ENCODE measurements at places on chromosomes 2 and 18.
A peak's percentile ranks its signal among the peaks of the same experiment; 100 is the strongest.

GRCh38 chr2:36485521-36485920 is 112.4 kb downstream of the FEZ2 start:
- H3K27ac ChIP-seq, result no peak overlapping the region
- DNase-seq, result no peak
- H3K4me3 ChIP-seq, result no peak overlapping the region

- H3K36me3 ChIP-seq, result no peaks in the 10 kb centered on the region
- H3K27ac ChIP-seq, result no peak overlapping the region
- peaks cover 8% of the 10 kb centered on the region for H3K4me1 ChIP-seq
Measured at GRCh38 chr2:162114271-162114670, 37.8 kb downstream of the GCG start.

DNA sequence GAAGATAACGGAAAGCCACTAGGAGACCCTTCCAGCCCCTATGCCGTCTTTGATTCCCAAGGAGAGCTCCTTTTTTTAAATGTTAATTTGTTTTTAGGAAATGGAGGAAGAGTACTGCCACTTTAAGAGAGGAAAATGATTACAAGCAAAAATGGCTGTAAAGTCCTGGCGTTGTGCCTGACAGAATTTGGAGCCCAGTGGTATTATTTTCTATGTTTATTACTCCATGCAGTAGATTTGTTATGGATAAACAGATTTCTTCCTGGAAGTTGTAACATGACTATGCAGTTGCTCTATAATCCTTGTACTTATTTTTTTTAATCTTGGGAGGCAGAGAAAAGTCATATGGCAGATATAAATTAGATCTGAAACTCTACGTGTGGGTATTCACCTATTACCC is 141.3 kb downstream of the GBX2 start:
- H3K4me1 ChIP-seq, result no peaks in the 10 kb centered on the region
- no peak for DNase-seq
- H3K36me3 ChIP-seq, result peaks cover 2% of the 10 kb centered on the region
- no peak overlapping the region for H3K4me3 ChIP-seq
- no peak overlapping the region for H3K27ac ChIP-seq
- H3K27me3 ChIP-seq, result peaks cover 8% of the 10 kb centered on the region

GRCh38 chr2:69652206-69652605 is 8.7 kb upstream of the AAK1 start:
- H3K27me3 ChIP-seq, result no peaks in the 10 kb centered on the region
- no peaks in the 10 kb centered on the region for H3K36me3 ChIP-seq
- peaks cover 34% of the 10 kb centered on the region for H3K4me1 ChIP-seq
- peak overlapping the region; percentile 39 for H3K4me3 ChIP-seq

DNA sequence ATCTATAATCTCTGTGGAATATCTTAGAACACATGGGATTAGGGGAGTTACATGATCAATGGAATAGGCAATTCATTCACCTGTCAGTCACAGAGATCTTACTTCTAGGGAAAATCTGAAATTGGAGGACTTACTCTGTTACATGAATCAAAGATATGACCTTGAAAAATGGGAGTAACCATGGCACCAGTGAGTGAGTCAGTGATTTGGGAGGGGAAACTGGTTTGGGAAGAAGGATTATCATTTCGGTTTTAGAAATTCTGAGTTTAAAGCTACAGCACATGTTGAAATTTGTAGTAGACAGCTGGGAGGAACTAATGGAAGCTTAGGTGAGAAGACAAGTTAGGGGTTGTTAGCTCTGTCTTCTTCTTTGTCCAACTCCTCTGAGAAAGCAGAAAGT is 153.7 kb downstream of the CAMKMT start:
- DNase-seq, result no peak
- no peak overlapping the region for H3K4me3 ChIP-seq
- no peak overlapping the region for H3K27ac ChIP-seq
- no peaks in the 10 kb centered on the region for H3K36me3 ChIP-seq
- peaks cover 3% of the 10 kb centered on the region for H3K4me1 ChIP-seq

GRCh38 chr18:13579874-13580273 is 146.5 kb downstream of the FAM210A start:
- peaks cover 44% of the 10 kb centered on the region for H3K4me1 ChIP-seq
- H3K36me3 ChIP-seq, result peaks cover 5% of the 10 kb centered on the region
- no peaks in the 10 kb centered on the region for H3K27me3 ChIP-seq
- H3K27ac ChIP-seq, result peak overlapping the region; percentile 78
- DNase-seq, result no peak

- H3K4me3 ChIP-seq, result no peak overlapping the region
- peaks cover 2% of the 10 kb centered on the region for H3K4me1 ChIP-seq
Measured at GRCh38 chr18:58076052-58076451, 32.0 kb downstream of the NEDD4L start.

- H3K4me1 ChIP-seq, result no peaks in the 10 kb centered on the region
- DNase-seq, result no peak
- H3K36me3 ChIP-seq, result no peaks in the 10 kb centered on the region
- H3K27me3 ChIP-seq, result no peaks in the 10 kb centered on the region
- H3K4me3 ChIP-seq, result no peak overlapping the region
- H3K27ac ChIP-seq, result no peak overlapping the region
Measured at GRCh38 chr2:63438181-63438580, 150.1 kb downstream of the WDPCP start.

DNA sequence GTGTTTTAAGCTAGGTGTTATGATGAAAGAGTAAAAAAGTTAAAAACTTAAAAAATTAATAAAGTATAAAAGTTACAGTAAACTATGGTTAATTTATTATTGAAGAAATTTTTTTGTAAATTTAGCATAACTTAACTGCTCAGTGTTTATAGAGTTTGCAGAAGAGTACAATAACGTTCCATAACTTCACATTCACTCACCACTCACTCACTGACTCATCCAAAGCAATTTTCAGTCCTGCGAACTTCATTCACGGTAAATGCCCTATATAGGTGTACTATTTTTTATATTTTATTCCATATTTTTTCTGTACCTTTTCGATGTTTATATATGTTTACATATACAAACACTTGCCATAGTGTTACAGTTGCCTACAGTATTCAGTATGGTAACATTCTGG is 694.8 kb upstream of the SLC39A10 start:
- no peaks in the 10 kb centered on the region for H3K4me1 ChIP-seq
- no peak overlapping the region for H3K27ac ChIP-seq
- no peak for DNase-seq
- no peak overlapping the region for H3K4me3 ChIP-seq
- no peaks in the 10 kb centered on the region for H3K36me3 ChIP-seq

DNA sequence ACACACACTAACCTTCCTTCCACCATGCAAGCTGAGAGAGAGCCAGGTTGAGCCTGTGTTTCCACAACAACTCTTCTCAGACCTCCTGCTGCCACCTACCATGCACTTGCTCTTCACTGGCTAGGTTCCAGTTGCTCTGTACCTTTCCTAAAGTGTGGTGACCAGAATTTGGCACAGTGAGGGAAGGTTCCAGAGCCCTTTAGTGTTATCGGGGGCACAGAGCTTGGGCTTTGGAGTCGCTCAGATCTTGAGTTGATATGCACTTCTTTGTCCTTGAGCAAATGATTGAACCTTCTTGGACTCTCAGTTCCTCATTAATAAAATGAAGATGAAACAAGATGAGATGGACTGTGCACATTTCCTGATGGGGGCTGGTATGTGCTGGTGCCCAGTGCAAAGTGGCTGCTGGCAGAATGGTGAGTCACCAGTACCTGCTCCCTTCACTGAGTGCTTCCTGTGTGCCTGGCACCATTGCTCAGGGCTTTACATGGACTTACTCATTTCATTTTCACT is 47.1 kb downstream of the NEDD4L start:
- H3K27me3 ChIP-seq, result peaks cover 15% of the 10 kb centered on the region
- H3K36me3 ChIP-seq, result peaks cover 4% of the 10 kb centered on the region
- peaks cover 5% of the 10 kb centered on the region for H3K4me1 ChIP-seq
- no peak overlapping the region for H3K27ac ChIP-seq
- no peak for DNase-seq
- no peak overlapping the region for H3K4me3 ChIP-seq

GRCh38 chr2:152627351-152627957 is 89.8 kb downstream of the PRPF40A start:
- no peak overlapping the region for H3K27ac ChIP-seq
- H3K4me1 ChIP-seq, result peaks cover 10% of the 10 kb centered on the region
- no peak overlapping the region for H3K4me3 ChIP-seq

- no peaks in the 10 kb centered on the region for H3K4me1 ChIP-seq
- H3K27me3 ChIP-seq, result no peaks in the 10 kb centered on the region
- no peak overlapping the region for H3K27ac ChIP-seq
- no peaks in the 10 kb centered on the region for H3K36me3 ChIP-seq
- H3K4me3 ChIP-seq, result no peak overlapping the region
- DNase-seq, result no peak
Measured at GRCh38 chr2:188773075-188773474, 201.1 kb upstream of the COL3A1 start.

DNA sequence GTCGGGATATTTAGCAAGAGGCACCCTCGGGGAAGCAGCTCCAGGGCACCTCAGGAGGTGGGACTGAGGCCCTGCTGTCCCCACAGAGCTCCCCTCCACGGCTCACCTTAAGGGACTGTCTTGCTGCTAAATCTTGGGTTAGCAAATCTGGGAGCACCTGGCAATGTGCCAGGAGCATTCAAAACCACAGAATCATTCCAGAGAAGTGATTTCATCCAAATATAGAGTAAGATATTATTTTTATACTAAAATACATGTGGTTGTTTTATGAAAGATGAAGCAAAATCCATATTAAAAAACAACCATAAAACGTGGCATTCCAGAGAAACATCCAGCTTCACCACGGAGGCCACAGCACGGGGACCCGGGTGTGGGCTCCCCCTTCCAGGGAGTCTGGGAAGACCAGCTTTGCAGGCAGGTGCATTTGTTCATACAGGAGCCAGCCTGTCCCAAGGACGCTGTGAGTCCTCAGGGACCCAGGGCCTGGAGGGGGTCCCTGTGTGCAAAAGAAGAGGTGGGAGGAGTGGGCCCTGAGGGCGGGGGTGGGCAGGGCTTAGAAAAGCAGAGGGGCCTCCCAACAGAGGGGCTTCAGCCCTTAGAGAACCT is 16.3 kb downstream of the HS1BP3 start:
- no peak for DNase-seq
- no peak overlapping the region for H3K27ac ChIP-seq
- H3K4me1 ChIP-seq, result peaks cover 9% of the 10 kb centered on the region
- H3K36me3 ChIP-seq, result peaks cover 5% of the 10 kb centered on the region
- no peak overlapping the region for H3K4me3 ChIP-seq

Data from T-helper 17 cell (primary cell).